CD4-positive, alpha-beta T cell treated with Interleukin-15 for 1 hour (primary cell): ENCODE measurements at places on chromosomes 7 and 10.

GRCh38 chr10:29132551-29133111 is 156.2 kb upstream of the LYZL1 start:
- no peak for DNase-seq

DNA sequence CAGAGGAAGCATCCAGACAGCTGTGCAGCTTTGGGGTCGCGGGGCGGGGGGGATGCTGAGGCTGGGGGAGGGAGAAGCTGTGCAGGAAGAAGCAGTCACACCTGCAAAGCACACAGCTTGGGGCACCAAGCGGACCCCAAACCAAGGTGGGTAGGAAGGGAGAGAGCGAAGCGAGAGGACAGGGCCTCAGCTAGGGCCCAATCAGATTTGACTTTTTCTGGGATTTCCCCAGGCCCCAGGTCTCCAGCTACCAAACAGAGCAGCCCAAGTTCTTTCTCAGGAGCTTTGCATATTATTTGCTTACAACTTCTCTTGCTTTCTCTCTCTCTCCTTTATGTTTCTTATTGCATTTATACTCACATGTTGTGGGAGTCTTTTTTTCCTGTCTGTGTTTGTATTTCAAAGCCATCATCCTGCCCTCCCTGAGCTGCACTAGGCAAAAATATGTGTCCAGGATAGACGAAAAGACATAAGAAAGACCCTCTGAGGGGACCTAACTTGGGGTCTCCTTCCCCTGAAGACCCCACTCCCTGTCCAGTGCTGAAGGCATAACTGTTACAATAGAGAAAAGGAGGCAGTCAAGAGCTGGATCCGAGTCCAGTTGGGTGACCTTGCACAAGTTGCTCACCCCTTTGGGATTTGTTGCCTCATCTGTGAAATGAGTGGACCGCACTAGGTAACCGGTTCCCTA is 50.6 kb upstream of the SMNDC1 start:
- DNase-seq: peak; percentile 64

DNA sequence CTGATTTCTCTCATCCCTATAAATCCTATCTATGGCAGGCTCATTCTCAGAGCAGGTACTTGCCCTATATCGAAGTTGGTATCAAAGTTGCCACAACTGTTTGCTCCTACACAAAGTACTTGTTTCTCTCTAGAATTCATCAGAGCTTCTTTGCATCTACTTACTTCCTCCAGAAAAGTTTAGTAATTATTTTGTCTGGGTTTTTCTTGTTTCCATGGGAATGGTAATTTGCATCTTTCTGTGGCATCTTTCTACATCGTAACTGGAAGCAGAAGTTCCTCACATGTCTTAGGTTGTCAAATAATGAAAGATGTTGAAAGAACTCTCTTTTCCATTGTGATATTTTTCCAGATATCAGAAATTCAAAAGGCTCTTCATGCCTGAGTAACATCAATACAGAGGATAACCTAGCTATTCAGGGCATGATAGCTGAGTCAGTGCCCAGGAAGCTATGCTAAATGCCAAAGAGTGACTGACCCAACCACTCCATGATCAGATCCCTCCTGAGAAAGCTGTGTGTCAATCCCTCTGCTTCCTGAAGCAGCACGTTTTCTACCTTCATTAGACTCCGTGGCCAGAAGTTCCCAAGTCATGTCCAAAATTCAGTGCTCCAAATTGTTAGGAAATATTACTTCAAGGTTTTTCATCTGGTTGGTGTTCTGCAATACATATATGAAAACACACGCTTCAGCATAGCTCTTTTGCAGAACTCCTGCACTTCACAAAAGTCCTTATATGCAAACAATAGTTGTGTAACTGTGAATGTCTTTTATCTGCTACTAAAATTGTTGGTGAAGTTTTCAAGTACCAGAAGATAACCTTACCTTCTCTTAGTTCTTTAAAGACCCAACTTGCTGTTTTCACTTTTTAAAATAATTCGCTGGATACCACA is 216.5 kb downstream of the VTI1A start:
- no peak for DNase-seq

DNA sequence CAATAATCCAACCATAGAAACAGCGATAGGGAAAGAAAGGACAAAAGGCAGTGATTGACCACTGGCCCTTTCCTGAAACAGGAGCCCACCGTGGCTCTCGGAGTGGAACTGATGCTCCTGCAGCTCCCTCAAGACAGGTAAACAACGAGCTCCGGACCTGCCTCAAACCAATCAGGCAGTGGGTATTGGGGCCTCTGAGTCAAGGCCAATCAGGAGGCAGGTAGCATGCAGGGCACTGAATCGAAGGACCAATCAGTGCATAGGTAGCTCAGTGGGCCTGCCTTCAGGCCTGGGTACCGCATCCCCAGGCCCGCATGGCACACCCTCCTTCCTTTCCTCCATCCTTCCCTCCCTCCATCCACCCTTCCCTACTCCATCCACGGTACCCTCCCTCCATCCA is 425.1 kb upstream of the MGMT start:
- no peak for DNase-seq

- no peak for DNase-seq
Measured at GRCh38 chr7:95396136-95397032, at the start of gene PON3. TSS of gene PON3 (minus strand) at chr7:95396375. CDS start at chr7:95396350, 25 bp downstream.

- DNase-seq: no peak
Measured at GRCh38 chr7:94848992-94849576, 58.3 kb upstream of the PPP1R9A start.

DNA sequence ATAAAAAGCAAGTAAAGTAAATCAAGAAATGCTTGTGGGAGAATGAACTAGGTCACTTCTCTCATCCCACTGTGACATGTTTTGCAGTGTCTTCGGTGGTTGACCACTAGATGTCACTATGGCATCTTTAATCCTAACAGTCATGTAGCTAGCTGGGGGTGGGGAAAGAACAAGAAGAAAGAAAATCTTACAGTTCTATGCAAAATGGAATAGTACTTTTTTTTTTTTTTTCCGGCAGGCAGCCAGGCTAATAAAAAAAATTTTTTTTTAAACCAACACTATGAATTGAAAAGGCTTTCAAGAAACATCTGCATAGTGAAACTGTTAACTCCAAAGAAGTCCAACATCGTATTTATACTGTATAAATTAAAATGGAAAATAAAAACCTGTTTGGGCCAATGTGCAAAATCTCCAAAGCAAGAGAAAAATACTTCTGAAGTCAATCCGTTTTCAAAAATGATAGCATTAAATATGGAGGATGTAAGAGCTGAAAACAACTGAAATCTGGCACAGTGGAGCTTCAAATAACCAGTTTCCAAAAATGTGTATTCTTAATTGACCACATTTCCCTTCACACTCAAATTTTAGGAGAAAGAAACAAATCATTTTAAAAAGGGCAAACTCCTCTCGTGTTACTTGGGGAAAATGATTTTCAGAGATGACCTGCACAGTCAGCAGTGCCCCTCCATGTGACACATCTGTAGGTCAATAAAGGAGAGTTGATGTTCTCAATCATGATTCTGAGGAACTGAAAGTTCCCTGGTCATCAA is 38.5 kb downstream of the CDK1 start:
- peak; percentile 21 for DNase-seq

DNA sequence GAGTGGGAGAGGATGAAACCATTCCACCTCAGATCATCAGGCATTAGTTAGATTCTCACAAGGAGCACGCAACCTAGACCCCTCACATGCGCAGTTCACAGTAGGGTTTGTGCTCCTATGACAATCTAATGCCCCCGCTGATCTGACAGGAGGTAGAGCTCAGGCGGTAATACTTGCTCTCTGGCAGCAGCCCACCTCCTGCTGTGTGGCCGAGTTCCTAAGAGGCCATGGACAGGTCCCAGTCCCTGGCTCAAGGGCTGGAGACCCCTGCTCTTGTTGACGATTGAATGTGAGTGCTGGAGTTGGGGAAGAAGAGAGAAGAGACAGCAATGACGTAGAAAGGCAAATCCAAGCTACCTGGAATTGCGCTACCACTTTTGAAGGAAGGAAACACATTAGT is 267.2 kb downstream of the TFEC start:
- DNase-seq: no peak

DNA sequence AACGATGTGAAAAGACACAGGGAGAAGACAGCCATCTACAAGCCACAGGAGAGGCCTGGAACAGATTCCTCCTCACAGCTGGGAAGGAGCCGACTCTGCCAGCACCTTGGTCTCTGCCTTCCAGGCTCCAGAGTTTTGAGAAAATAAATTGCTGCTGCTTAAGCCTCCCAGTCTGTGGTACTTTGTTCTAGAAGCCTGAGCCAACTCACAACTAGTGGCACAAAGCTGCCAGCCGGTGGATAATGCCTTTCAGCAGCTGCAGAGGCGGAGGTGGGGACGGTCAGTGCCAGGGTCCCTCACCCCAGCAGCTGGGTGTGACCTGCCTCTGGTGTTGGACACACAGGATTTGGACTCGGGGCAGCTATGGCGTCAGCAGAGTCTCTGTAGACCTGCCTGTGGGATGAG is 255.4 kb upstream of the PITRM1 start:
- DNase-seq: no peak

GRCh38 chr10:15120523-15120922 is 23.4 kb downstream of the RPP38 start:
- no peak for DNase-seq
